PC-9 (cell line): ENCODE measurements at places on chromosomes 16 and 17.

- DNase-seq, result no peak
Observed at GRCh38 chr16:57115514-57116182, 23.3 kb downstream of the CPNE2 start.

DNA sequence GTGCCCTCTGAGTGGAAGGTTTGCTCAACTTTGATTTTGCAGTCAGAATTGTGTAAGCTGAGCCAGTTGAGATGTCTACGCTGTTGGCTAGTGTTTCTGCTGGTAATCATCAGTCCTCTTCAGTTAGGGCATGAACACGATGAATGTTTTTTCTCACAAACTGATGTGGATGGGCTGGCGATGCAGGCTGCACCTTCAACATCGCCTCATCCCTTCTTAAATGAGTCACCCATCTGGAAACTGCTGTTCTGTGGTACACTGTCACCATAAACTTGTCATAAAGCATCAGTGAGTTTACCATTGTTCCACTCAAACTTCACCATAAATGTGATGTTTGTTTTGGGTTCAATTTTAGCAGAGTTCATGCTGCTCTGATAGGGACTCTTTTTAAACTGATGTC is 8.4 kb downstream of the C16orf95 start:
- no peak for DNase-seq

GRCh38 chr17:49817993-49818392 is 29.5 kb downstream of the KAT7 start:
- no peak for DNase-seq

DNA sequence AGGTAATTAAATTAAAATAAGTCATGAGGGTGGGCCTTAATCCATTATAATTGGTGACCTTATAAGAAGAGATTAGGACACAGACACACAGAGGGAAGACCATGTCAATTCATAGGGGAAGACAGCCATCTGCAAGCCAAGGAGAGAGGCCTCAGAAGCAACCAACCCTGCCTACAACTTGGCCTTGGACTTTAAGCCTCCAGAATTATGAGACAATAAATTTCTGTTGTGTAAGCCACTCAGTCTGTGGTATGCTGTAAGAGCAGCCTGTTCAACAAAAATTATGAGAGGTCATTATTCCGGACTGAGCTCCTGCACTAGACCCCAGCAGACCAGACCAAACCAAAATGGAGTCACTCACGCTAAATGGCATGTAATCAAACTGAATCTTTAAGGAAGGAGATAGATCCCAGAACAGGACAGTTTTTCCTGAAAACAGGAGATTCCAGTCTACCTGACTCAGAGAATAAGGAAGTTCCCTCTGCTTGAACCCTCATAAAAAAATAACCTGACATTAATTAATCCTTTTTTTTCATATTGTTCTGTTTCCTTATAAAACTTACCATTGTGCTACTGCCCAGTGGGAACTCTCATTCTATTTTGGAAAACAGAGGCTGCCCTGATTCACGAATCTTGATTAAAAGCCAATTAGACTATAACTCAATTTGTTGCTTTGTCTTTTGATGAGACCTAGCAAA is 74.3 kb downstream of the DNAH3 start:
- no peak for DNase-seq

GRCh38 chr17:48335858-48336500 is 94.0 kb downstream of the SKAP1 start:
- no peak for DNase-seq

GRCh38 chr16:16172991-16173390 is 50.3 kb downstream of the ABCC6 start:
- no peak for DNase-seq

DNA sequence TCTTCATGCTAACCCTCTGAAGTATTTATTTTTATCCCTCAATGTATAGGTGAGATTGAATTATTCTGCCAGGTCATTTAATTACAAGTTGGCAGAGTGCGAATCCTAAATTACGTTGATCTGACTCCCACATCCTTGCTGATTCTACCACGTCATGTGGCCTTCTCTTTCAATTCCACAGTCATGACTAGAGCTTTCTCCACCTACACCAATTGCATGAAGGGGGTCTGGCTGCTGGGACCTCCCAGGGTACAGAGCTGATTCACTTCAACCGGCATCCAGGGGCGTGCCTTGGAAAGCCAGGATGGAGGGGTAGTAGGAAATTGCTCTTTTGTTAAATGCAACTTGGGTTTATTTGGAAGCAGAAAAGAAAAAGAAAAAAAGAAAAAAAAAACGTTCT is 41.1 kb upstream of the CDH13 start:
- no peak for DNase-seq
